ENCODE measurements at places on chromosomes 7 and 10. TPM values are rescaled to one million over a fixed set of nuclear protein-coding genes. Genes with fewer than 3 reads are reported as not detected.

DNA sequence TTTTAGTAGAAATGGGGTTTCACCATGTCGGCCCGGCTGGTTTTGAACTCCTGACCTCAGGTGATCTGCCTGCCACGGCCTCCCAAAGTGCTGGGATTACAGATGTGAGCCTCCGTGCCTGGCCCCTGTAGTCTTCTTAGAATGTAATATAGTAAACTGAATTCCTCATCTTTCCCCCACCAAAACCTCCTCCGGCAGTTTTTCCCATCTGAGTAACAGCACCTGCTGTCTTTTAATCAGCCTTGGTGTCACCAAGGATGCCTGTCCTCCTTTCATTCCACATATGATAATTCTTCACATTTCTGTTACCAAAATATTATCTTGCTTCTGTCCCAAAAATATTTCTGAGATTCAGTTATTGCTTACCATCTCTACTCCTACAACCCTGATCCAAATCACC, 80.2 kb downstream of the ZEB1 start:
- DNase-seq: no peak

The CPEB3 gene
- total RNA-seq: 0.58 TPM

GRCh38 chr10:12603766-12604470, 254.6 kb downstream of the CAMK1D start:
- DNase-seq: no peak

- no peak for DNase-seq
Measured at GRCh38 chr10:93368210-93368609, 113.9 kb downstream of the MYOF start.

- DNase-seq: no peak
Measured at GRCh38 chr7:109126404-109127050, 556.9 kb downstream of the DNAJB9 start.

DNA sequence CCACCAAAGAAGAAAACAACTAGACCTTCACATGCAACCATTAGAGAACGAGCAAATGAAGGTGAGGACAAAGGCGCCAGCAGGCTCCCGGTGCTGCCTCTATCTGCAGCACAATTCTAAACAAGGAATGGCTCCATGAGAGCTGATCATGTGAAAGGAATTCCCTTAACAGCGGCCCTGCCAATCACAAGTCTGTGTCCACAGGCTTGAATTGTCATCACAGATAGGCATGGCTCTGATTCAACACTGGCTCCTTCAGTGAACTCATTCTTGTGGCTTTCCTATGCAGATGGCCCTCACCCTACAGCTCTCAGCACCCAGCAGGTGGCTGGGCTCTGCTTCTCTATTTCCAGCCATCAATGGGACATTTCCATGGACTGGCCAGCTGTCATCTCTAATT, 36.2 kb downstream of the LAMB1 start:
- peak; percentile 33 for DNase-seq

- DNase-seq: no peak
Measured at GRCh38 chr7:117041007-117041406, 87.7 kb downstream of the ST7 start.

DNA sequence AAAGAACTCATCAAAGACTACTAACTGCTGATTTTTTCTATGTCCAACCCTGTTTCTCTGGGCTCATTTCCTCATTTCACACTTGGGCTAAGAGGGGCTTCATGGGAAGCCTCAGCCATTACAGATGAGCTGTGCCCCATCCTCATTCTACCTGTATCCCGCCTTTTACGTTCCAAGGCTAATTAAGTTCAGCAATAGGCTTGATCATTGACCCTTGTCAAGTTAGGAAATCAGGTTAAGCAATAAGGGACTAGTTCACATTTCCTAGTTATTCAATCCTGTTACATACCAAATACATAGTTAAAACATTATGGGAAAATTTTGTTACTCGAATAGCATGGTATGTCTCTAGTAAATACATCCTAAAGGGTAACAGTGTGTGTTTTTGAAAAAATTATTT, 29.3 kb upstream of the AGBL3 start:
- no peak for DNase-seq

GRCh38 chr10:114307731-114308130, 68.7 kb downstream of the VWA2 start:
- DNase-seq: no peak

GRCh38 chr7:43484678-43485395, 98.1 kb upstream of the STK17A start:
- no peak for DNase-seq

The CHCHD3 gene
- 75.7 TPM for total RNA-seq

- no peak for DNase-seq
Measured at GRCh38 chr10:99854860-99855259, 72.4 kb downstream of the ABCC2 start.

DNA sequence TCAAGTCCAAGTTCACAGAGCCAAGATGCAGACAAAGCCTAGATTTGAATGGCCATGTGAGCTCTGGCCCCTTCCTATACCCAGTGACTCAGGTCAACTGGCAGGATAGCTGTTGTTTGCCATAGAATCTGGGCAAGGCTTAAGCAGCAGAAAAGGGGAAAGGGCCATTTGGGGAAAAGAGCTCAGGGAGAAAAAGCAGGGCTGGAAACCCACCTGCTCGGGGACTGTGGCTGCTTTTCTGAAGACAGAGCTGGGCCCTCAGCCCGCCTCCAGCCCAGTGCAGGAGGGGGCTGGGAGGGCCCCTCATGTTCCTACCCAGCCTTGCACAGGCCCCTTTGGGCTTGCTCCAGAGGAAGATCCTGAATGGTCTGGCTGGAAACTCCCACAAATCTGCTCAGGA, 32.6 kb upstream of the HABP2 start:
- DNase-seq: no peak

DNA sequence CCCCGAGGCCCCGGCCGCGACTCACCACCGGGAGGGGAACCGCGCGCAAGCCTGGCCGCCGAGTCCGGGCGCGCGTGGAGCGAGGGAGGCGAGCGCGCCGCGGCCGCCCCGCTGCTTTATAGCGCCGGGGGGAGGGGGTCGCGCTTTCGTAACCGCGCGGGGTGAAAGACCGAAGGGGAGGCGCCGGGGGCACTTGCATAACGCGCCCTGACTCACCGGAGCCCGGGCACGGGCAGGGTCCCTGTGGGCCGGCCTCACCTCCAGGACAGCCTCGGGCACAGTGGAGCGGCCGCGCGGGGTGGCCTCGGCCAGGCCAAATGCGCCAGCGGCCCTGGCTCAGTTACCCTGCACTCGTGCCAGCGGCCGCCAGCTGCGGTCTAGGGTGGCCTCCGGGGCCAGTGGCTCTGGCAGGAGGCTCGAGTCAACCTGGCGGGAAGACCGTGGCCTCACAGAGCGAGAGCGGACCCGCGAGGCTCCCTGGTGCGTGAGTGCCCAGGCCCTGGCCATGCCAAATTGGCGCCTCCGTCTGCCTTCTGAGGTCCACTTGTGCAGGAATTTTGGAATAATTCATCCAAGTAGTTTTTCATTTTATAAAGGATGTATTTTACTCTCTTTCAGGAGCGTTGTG, at the start of gene RBP4:
RBP4 (minus strand) TSS at position 90 of the 628 bp plus-strand sequence. CDS start 207 bp downstream, outside the sequence.
- no peak for DNase-seq

The ITPRID1 gene
- not detected for total RNA-seq

DNA sequence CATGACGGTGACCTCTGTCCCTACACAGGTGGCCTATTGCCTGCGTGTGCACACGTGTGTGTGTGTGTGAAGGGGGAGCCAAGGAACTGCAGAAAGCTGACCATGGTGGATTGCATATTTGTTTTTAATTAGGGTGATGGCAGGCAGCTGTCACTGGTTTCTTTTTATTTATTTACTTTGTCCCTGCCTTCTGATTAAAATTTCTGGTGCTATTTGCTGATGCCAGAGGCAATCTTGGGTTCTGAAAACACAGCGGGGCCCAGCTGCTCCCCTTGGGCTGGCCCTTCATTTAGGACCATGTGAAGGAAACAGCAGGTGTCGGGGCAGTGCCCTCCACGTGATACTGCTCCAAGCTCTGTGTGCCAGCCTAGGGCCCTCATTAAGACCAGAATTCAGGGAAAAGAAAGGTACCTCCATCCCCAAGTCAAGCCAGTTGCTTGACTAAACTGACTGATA, 71.3 kb upstream of the PODXL start:
- no peak for DNase-seq

The CRHR2 gene
- total RNA-seq: not detected

DNA sequence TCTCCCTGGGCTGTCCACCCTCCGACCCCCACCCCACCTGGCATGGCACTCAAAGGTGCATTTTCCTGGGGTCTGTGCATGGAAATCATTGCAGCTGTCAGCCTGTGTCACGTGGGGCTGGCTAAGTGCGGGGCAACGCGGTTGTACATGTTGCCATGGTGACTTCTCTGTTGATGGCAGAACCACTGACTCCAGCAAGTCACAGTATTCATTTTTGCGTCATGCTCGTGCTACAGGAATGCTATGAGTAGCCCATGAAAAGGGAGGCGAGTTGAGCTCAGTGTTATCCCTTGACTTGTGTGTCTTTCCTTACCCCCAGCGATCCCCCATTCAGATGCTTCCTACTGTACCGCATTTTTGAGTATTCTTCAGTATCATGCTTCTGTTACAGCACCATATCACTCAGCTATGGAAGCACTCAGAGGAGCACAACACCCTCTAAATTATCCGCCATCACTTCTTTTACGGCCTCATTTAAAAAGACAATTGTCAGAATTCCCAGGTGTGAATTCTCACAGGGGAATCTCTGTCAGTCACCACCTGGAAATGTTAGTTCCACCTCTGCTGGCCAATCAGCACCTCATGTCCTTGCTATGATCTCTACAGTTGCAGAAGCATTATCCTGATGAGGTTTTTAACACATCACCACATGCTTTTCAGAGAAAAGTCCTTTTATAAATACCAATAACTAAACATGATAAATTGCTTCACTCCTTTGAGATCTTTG, 194.4 kb upstream of the C7orf33 start:
- no peak for DNase-seq

- DNase-seq: no peak
Measured at GRCh38 chr7:87872346-87872745, 3.8 kb downstream of the SLC25A40 start.

The AASS gene
- total RNA-seq: 11.9 TPM

GRCh38 chr10:116970050-116970449, 34.9 kb downstream of the SHTN1 start:
- DNase-seq: no peak

The FAM221A gene
- total RNA-seq: 13.2 TPM

DNA sequence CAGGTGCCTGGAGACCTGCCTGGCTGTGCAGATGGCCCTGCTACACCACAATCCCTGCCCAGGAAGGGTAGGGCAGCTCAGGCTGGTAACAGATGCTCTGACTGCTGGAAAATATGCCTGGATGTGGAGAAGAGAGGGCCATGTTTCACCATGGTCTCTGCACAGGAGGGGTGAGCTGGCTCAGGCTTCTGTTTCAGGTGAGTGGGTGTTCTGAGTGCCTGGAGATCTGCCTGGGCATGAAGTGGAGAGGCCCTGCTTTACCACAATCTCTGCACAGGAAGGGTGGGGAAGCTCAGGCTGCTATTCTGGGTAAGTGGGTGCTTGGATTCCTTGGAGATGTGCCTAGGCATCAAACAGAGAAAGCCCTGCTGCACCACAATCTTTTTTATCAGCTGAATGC, 350.1 kb downstream of the KIF20B start:
- no peak for DNase-seq

The INHBA gene
- total RNA-seq: 8.9 TPM

The VPS37D gene
- total RNA-seq: 12.2 TPM

The CFAP46 gene
- 1.1 TPM for total RNA-seq

DNA sequence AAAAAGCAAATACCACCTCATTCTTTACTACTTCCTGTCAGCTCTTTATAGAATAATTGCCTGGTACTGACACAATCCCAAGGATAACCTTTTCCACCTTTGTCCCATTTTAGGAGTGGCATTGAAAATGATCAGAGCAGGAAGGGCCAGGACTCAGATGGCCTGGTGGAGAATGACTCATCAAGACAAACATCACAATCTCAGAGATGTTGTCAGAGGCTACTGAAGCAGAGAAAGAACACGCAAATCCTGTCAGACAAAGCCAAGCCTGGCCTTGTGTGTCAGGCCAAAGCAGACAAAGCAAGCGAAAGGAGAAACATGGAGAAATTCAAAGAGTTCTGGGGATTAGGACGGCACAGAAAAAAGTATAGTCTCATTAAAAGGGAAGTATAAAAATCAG, 40.9 kb downstream of the NSUN6 start:
- DNase-seq: peak; percentile 90
